ENCODE measurements at places on chromosomes 3 and 15. TPM values are rescaled to one million over a fixed set of nuclear protein-coding genes. Genes with fewer than 3 reads are reported as not detected.
A peak's percentile ranks its signal among the peaks of the same experiment; 100 is the strongest.

LRRN1 gene
- not detected for polyA plus RNA-seq

- DNase-seq: no peak
Measured at GRCh38 chr15:92839696-92840095, 60.4 kb upstream of the CHD2 start.

DNA sequence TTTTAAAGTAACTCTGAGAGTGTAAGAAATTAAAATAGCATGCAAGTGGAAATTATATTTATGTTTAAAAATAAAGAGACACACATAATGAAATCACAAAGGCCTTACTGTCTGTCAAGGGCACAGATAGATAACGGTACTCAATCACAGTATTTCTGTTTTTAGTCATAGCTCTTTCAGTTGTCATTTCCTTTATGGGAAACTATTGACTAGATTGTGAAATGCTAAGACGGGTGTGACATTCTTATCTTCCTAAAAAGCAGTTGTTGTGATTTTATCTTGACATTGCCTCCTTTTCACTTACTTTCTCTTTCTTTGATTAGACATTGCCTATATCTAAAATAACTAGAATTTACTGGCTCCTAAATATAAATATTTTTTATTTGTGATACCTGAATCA, 100.1 kb upstream of the PLSCR5 start:
- DNase-seq: no peak

DNA sequence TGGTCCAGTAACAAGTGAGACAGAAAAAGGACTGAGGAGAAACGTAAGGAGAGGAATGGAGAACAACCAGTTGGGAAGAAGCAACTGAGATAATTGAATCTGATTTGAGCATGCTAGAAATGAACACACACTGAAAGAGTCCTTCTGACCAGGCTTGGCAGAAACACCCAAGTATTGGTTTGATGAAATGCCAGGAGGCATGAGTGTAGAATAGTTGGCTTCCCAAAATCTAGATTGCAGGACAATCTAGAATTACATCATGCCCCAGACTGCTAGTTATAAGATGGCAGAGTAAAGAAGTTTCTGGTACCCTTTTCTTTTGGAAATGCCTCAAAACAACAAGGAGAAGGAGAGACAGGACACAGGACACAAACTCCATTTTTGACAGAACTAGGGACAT, 189.7 kb upstream of the STT3B start:
- no peak for DNase-seq

SEMA5B gene
- polyA plus RNA-seq: 10.3 TPM

GRCh38 chr3:98232489-98232888, 31.6 kb upstream of the OR5H6 start:
- DNase-seq: no peak

- DNase-seq: no peak
Measured at GRCh38 chr3:50226888-50227389, 9.1 kb upstream of the GNAI2 start.

GRCh38 chr3:66583424-66584040, 82.7 kb upstream of the LRIG1 start:
- no peak for DNase-seq

DNA sequence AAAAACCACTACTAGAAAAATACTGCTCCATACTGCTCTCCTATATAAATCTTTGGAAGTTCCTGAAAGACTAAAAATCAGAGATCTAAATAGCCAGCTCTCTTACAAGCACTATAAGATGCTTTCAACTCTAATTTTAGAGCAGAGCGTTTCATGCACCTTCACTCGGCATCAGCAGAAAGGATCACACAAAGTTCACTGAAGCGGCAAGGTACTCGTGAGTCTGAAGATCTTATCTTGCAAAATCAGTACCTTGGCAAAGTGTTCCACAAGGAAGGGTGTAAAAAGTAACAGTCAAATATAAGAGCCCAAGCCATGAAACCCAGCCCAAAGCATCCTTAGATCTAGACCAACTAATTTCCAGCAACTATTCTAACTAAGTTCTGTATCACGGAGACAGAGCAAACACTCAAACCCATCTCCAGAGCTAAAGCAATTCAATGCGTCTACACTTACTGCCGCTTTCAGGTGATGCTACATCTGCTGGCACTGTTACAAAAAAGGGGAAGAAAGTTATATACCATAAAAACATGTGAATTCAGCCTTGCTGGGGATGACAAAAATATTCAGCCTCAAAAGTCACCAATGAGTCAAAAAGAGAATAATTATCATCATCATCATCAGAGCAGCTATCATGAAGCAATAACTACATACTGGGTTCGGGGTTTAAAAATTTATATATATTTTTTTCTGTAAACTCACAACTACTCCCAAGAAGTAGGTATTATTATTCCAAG, 16.3 kb downstream of the VPS39 start:
- no peak for DNase-seq

APOD gene
- 235 TPM for polyA plus RNA-seq

WDR5B gene
- polyA plus RNA-seq: 1.8 TPM

- peak; percentile 28 for DNase-seq
Measured at GRCh38 chr3:39166932-39167532, 13.6 kb upstream of the CSRNP1 start.

CAND2 gene
- polyA plus RNA-seq: 9.2 TPM

DNA sequence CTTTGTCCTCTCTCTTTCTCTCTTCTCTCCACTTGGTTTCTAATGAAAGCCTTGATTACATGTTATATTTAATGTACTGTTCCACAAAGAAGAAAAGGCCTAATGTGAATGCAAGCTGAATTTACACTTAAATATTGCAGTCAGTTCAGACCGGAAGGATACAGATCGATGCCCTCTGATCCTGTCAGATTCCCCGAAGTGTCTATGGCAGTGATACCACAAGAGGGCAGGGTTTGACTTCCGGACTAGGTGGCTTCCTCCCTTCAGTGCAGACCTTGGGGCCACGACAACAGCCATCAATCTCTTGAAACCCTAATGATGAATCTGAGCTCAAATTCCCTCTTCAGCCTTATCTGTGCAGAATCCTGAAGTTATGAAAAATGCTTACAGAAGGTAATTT, 29.5 kb downstream of the AGTR1 start:
- no peak for DNase-seq

- no peak for DNase-seq
Measured at GRCh38 chr15:94225616-94226015, 5.7 kb upstream of the MCTP2 start.

GOLGA6L7 gene
- not detected for polyA plus RNA-seq

- DNase-seq: no peak
Measured at GRCh38 chr3:120424976-120425570, 25.7 kb downstream of the FSTL1 start.

- DNase-seq: no peak
Measured at GRCh38 chr15:77358545-77359240, 61.2 kb downstream of the PEAK1 start.

LRIG1 gene
- polyA plus RNA-seq: 33.8 TPM

All from heart right ventricle (tissue), 16 donors.